ENCODE measurements at places on chromosomes 3 and 15.

GRCh38 chr15:74136814-74137536 is 6.6 kb downstream of the ISLR2 start:
- DNase-seq = no peak

DNA sequence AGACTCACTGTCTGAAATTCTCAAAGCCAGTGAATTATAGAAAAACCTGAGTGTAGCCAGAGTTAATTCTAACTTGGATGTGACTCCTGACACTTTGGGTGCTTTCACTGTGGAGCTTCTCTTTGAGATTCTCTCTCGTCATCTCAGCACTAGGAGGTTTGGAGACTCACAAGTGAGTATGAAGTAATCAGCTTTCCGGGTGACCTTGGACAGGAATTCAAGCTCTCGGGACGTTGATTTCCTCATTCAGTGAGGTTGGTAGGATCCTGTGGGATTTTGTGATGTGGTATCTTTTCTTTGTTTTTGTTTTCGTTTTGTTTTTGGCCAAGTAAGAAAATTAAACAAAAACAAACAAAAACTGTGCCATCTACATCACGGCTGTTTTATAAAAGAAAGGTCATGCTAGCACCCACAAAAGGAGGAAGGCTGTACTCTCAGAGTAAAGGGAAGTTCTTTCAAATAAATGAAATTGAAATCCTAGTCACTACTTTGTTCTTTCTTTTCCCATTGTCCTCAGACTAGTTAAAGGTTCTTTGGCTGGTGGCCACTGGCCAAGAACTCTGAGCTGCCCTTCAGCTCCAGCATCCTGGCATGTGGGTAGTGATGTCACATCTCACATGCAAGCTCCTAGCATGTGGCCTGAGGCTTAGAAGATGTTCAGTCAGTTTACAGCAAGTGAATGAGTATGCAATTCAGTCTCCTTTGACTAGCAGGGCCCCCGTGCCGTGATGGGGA is 263.3 kb upstream of the TPM1 start:
- no peak for DNase-seq

GRCh38 chr15:34812369-34812768 is 17.0 kb upstream of the ACTC1 start:
- no peak for DNase-seq

DNA sequence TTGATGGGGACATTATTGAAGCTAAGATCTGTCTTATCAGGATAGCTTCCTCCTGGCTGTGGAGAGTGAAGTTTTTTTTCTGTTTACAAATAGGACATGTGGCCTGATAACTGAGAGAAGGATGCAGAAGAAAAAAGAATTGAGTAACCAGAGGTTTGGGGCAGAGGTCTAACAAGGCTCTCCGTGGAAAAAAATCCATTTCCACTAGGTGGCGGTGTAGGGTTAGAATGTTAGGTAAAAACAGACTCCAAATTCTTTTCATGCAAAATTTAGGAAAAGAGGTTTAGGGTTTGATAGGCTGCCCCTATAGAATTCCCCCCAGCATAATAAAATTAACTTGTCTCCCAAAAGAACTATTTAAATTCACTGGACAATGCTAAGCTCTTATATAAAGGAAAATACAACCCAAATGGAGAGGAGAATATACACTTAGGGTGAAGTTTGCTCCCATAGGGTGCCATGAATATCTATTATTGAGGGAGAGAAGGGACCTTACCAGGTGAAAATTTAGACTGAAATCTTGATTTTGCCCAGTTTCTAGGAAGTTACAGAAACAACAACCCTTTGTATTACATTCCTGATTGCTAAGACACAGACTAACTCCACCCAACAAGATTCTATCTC is 1560.4 kb downstream of the OTOL1 start:
- DNase-seq = no peak

GRCh38 chr3:103803787-103804186 is 1369.0 kb downstream of the ZPLD1 start:
- no peak for DNase-seq

GRCh38 chr3:64444490-64445108 is 219.3 kb upstream of the PRICKLE2 start:
- DNase-seq = no peak

DNA sequence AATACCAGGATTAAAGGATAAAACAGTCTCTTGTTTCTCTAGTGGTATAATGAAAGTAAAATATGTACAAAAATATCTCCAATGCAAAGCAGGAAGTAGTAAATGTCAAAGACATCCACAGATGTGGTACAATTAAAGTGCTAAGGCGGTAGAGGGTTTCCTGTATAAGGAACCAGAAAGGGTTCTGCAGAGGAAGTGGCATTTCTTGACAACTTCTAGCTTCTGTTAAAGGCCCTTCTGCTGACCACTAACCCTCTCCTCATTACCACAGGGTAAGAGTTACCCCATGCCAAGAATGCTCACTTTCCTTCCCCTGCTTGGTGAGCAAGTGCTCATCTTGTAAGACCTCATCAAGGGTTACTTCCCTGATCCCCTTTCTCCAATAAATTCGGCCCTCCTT is 883.6 kb upstream of the NR2F2 start:
- no peak for DNase-seq

GRCh38 chr3:54131890-54132289 is 9.5 kb downstream of the CACNA2D3 start:
- DNase-seq = no peak

DNA sequence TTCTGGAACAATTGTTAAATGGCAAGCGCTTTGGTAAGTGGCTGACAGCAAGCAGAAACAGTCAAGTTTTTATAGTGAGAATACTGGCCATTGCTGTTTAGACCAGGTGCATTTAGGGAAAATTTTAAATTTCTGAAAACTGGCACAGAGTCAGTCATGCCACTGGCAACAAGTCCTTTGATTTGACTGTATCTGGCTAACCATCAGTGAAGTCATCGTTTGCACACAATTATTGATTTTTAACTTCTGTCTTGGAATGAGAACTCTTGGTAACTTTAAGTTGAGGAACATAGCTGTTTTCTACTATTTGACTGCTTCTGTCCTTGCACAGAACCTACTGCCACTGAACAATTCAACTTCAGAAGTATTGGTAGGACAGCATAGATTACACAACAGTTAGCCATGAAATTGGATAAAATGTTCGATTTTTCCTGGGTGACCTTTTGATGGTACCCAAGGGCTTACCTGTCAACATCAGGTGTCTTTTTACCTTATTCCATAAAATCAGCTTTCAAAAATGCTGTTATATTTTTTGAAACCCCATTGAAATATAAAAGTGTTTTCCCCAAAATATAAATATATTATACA is 225.0 kb downstream of the PDZRN3 start:
- no peak for DNase-seq
